ENCODE measurements at places on chromosomes 7 and 10.

DNA sequence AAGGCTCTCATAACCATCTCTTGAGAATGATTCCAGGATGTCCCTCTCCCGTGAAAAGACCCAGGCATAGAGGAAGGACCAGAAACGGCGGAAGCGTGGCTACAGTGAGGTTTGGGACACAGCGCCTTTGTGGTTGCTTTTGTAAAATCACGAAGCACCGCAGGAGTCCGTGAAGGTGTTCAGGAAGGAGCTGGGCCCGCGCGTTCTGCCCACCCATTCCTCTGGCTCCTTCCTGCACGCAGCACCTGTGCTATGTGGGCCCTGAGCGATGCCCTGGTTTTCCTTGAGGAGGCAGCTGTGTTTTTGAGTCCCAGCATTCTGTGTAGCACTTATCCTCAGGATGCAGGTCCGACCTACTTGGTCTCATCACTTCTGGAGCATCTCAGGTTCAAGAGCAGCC lies 112.8 kb downstream of the TRRAP start:
- DNase-seq, result no peak

DNA sequence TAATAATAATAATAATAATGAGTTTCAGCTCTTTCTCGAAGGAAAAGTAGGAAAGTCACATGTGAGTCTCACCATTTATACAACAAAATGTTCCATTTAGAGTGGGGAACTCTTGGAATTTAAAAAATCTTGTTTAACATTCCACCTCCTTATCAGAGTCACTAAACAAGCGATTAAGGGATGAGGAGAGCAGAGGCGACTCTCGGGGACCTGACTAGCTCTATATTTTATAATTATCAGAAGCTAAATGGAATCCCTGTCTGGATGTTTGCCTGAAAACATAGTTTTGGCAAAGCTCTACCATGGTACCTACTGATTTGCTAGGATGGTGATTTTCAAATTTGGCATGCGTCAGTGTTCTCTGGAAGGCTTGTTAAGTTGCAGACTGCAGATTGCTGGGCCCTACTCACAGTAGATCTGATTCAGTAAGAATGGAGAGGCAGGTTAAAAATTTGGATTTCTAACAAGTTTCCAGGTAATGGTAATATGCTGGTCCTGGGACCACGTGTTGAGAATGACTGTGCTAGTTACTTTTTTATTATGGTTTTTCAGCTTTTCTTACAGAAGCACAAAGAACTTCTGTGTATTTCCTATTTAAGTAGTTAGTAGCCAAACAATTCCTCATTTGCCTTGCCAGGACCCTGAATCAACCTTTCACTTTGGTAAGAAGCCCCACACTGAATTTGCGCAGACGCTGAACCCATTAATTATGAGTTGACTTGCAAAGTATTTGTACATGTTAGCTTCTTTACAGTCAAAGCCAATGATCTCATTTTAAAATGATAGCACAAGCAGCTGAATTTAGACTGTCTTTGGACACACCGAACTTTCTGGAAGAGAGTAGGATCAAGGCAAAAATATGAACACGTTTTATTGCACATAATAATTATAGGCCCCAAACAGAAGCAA lies 39.5 kb downstream of the CPED1 start:
- DNase-seq, result no peak

GRCh38 chr7:128323459-128324367 lies 20.0 kb downstream of the RBM28 start:
- no peak for DNase-seq

DNA sequence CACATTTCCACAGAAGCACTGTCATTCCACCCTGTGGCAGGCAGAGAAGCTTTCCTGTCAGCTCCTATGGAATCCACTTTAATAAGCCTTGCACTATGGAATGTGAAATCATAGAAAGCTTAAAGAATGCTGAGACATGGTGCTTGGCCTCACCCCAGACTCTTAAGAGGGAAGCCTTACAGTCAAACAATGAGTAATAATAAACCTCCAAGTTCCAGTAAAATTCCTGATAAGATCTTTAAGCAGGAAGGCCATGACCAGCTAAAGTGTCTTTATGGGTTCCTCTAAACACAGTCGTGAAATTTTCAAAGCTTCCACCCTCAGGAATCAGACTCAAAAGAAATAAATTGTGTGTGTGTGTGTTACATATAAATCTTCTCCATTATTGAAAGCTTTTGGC lies 11.9 kb upstream of the TEX36 start:
- no peak for DNase-seq

- DNase-seq, result peak; percentile 36
Measured at GRCh38 chr10:4686644-4686996, 139.4 kb upstream of the AKR1E2 start.

Measured in SK-MEL-5 (cell line).